ENCODE measurements at places on chromosomes 5 and 9.

GRCh38 chr9:134751622-134752021 lies 110.0 kb downstream of the COL5A1 start:
- DNase-seq: no peak

- no peak for DNase-seq
These were observed 8.7 kb upstream of the SSBP2 start for GRCh38 chr5:81759632-81760005.

DNA sequence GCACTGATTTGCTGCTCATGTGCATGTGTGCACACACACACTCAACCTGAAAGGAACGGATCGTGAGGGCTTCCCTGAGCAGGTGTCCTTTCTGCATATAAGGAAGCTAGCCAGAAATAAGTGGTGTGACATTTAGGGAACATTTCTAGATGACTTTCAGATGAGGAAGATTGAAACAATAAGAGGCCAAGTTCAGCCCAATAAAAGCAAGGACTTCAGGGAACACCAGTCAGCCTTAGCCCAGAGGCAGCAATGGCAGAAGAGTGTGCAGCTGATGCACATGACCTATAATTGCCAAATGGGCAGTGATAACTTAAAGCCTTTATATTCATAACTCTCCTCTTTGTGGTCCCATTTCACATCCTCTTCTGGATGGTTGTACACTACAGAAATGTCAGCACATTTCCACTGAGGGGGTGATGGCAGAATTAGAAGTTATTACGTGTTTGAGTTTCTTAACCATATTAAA lies 255.5 kb downstream of the TRIM32 start:
- DNase-seq: no peak

DNA sequence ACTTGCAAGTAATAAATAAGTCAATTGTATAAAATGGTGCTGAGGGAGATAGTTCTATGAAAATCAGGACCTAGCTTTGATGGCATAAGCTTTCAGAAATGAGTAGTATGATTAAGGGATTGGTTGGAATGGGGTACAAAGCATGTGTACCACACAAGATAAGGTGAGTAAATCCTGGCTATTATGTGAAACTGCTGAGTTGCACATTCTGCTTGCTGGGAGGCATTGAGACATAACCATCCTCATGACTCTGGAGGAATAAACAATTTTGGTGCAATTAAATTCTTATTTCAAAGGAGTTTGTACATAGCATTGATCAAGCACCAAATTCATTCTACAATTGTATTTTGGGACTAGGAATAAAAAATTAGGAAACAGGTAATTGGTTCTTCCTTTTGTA lies 755.2 kb upstream of the ACO1 start:
- no peak for DNase-seq

GRCh38 chr9:111975709-111976108 lies 79.1 kb downstream of the UGCG start:
- DNase-seq: no peak

DNA sequence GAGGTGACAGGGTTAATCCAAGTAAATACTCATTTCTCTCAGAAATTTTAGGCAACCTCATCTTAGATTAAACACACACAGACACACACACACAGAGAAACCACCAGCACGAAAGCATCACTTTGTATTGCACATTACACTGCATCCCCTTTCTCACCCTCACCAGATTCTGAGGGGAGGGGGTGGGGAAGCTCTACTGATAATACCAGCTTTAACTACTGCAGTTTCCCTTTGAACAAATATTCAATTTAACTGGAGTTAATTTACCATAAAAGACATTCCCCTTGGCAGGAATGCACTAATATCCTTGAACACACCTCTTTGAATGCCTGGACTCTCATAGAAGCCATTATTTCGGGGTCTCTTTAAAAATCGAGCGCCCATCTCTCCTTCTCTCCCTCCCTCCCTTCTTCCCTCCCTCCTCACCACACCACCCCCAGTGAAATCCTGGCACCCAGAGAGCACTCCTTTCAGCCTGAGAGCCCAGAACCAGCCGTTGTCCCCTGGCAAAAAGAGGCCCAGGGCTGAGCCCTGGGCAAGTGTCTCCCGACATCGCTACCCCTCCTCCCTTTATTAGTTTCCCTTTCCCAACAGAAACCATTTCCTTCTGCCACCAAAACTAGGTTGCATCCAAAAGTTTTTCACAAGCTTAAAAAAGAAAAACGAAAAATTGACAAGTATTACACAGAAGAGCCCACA lies 2.8 kb upstream of the NFIB start:
- no peak for DNase-seq

- no peak for DNase-seq
These were observed 26.9 kb downstream of the TICAM2 start for GRCh38 chr5:115575167-115576070.
